ENCODE measurements at places on chromosomes 5 and 9. TPM values are rescaled to one million over a fixed set of nuclear protein-coding genes. Genes with fewer than 3 reads are reported as not detected.

Gene KIF4B
- total RNA-seq = not detected

Gene GADD45G
- 18.3 TPM for total RNA-seq

DNA sequence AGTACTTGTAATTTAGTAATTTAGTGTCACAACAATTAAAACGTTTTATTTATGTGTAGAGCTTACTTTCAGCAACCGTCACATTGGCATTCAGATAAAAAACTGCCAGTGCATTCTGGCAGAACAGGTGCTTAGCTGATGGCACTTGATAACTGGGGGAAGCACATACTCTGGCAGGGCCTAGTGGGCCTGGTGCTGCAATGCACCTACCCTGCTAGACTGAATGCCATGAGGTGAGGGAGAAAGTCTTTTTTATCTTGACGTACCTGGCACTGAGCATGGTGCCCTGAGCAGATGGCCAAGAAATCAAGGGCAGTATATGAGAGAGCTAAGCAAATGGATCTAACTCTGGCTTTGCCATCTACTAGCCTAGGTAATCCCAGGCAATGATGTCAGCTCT is 280.6 kb upstream of the EFNA5 start:
- DNase-seq = no peak

GRCh38 chr9:86512929-86513328 is 158.7 kb upstream of the TUT7 start:
- DNase-seq = no peak

- no peak for DNase-seq
These were observed 9.9 kb upstream of the PTGER4 start for GRCh38 chr5:40669606-40670390.

- DNase-seq = peak; percentile 21
These were observed 81.1 kb upstream of the SPIN1 start for GRCh38 chr9:88307136-88307535.
